Stimulated activated CD8-positive, alpha-beta memory T cell treated with anti-CD3 and anti-CD28 coated beads, Interleukin-12 subunit alpha, Interleukin-12 subunit beta, amount 100 ng/mL, for 4 hours (primary cell): ENCODE measurements at places on chromosomes 12 and 14.

DNA sequence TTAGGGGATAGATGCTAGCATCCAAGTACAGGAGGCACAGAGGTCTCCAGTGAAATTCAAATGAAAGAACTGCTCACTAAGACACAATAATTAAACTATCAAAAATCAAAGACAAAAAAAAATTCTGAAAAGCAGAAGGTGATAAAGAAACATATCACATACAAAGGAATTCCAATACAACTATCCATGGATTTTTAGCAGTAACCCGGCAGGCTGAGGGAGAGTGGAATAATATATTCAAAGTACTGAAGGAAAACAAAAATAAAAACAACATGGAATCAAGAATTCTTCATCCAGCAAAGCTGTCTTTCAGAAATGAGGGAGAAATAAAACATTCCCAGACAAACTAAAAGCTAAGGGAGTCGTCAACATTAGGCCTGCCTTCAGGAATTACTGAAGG lies 31.9 kb downstream of the A2M start:
- DNase-seq: no peak

- no peak for DNase-seq
Observed at GRCh38 chr12:6452245-6452943, 552 bp downstream of the TAPBPL start.

GRCh38 chr12:103901518-103902173 lies 28.6 kb upstream of the HSP90B1 start:
- no peak for DNase-seq

- no peak for DNase-seq
Observed at GRCh38 chr12:41917938-41918341, 226.7 kb downstream of the GXYLT1 start.

DNA sequence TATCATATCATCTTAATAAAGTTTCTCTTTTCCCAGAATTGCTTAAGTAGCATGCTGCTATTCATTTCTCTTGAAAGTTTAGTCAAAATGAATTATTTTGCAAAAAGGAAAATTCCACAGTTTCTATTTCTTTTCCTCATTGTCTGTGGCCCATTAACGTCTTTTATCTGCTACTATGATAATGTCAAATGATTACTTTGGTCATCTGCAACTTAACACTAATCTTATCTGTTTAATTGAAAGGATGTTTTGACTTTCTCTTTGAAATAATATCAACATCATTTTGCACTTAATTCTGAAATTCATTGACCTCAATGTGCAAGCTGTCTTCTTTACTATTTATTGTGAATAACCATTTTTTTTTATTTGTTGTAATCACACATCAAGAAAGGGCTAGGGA lies 146.5 kb upstream of the SLCO1C1 start:
- no peak for DNase-seq

DNA sequence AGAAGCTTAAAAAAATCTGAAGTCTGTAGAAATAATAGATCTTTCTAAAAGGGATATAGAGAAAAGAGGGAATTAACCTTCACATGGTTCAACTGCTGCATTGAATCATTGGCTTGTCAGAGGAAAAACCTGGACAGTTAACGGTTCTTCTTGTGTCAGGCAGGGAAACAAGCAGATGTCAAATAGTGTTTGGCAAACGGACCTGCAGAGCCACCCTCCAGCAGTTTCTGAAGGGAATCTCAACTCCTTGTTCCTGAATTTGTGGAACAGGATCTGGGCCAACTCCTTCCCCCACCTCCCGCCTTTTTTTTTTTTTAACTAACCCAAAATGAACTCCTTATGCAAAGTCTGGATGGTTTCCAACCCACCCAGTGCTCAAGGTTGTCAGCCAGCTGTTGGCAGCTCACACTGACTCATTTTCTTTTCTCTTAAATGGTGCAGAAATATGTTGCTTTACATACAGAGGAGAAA lies 187.3 kb downstream of the CAND1 start:
- DNase-seq: no peak

- no peak for DNase-seq
Observed at GRCh38 chr14:32384464-32384863, 55.4 kb downstream of the AKAP6 start.

GRCh38 chr12:68951652-68952051 lies 18.7 kb upstream of the CPM start:
- no peak for DNase-seq

DNA sequence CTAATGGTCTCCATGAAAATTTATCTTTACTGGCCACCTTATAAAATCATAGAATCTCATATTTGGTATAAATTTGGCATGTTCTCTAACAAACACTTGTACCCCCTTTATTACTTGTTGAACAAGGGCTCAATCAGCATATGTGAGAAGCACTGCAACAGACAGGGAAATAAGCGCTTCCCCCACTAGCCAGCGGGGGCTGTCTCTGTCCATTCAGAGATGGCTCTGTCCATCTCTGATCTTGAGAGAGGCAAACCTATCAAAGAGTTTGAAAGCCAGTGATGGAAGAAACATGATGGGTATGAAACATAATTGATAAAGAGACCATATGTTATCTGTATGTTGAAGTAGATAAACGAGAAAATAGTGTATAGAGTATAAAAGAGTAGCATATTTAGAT lies 326.8 kb downstream of the PDZRN4 start:
- no peak for DNase-seq

GRCh38 chr12:113361574-113362370 lies 3.4 kb downstream of the PLBD2 start:
- no peak for DNase-seq

GRCh38 chr12:51196547-51196946 lies 21.3 kb downstream of the POU6F1 start:
- no peak for DNase-seq

DNA sequence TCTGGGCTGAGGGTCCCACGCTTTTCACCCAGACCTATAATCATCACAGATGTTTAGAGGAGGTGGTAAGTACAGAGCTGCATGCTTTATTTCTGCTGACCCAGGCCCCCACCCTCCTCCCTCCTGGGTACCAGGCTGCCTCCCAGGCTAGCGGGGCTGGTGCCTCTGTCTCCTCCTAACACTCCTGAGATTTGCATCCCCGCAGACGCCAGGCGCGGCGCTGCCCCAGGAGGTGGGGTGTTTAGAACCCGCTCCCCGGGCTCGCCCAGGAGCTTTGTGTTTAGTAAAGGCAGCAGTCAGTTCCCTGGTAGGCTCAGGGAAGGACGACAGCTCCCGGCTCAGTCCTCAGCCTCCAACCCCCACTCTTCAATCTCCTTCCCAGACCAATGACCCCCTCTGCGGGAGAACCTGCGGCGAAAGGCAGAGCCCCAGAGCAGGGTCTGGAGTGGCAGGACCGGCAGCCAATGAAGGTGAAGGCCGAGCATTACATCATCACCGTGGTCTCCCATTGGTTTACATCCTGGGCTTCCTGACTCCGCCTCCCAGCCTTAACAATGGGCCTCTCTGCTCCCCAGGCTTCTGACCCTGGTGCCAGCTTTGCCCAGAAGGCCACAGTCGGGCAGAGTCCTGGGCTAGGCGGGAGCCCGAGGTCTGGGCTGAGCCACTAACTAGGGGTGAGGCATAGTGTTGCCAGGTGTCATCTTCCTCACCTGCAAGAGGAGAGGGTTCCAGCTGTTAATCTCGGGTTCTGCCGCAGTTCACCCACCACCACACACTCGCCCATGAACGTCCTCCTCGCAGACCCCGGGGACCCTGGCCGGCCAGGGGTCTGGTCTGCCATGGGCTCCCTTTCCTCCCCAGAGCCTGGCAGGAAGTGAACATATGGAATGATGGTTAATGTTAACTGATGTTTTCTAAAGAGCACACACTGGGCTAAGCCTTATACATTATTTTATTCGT lies 57.5 kb downstream of the CALM1 start:
- no peak for DNase-seq

GRCh38 chr14:64645220-64645892 lies 58.9 kb upstream of the PLEKHG3 start:
- DNase-seq: no peak

GRCh38 chr14:92549105-92549858 lies 35.7 kb downstream of the RIN3 start:
- no peak for DNase-seq

DNA sequence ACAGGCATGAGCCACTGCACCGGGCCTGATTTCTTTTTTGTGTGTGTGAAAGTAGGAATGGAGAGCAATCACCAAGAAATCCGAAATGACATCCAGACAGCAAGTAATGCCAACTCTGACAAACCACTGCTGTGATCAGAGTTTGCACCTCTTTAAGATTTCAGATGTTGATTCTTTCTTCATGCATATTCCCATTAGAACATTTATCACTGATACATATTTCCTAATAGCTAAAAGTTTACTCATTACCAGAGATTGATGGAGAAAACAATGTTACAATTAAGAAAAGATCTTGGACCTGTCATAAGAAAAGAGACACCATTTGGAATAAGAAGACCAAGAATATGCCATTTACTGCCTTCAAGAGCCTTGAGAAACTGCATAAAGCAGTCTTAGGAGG lies 217.0 kb upstream of the MGAT4C start:
- no peak for DNase-seq

GRCh38 chr14:70646705-70647104 lies 5.0 kb downstream of the TTC9 start:
- no peak for DNase-seq

DNA sequence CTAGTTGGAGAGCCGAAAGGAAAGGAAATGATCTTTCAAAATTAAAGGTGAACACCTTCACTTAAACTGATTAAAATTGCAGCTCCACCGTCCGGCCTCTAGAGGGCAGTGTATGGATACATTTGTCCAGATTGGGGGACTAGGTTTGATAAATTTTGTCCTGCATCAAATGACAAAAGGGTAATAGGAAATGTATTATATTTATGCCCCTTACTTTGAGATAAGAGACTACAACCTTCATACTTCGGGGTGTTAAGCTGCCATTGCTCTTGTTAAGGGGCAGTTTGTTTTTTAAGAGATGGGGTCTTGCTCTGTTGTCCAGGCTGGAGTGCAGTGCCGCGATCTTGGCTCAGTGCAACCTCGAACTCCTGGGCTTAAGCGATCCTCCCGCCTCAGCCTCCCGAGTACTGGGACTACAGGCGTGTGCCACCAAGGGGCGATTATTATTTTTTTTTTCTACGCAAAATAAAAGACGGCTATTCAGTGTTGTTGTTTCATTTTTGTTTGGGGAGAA lies 818 bp upstream of the SUOX start:
- peak; percentile 28 for DNase-seq

- no peak for DNase-seq
Observed at GRCh38 chr14:88999137-88999536, 174.7 kb downstream of the TTC8 start.

DNA sequence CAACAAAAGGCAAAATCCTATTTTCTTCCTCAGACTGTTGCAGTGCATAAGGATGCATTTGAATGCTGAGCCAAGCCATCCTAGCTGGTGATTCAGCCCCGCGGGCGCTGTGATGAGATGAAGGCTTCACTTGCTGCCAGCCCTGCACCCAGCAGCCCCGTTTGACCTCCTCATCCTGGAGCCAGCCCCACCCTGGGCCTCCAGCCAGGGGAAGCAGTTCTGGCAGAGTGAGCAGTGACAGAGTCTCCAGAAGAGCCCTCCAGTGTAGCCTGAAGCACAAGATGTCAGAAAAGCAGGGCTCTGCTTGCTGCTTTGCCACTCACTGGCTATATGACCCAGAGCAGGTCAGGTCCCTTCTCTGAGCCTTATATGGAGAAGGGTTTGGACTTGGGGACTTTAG lies 96.2 kb upstream of the HSPB8 start:
- no peak for DNase-seq

GRCh38 chr12:13278249-13278787 lies 81.8 kb downstream of the EMP1 start:
- peak; percentile 25 for DNase-seq

DNA sequence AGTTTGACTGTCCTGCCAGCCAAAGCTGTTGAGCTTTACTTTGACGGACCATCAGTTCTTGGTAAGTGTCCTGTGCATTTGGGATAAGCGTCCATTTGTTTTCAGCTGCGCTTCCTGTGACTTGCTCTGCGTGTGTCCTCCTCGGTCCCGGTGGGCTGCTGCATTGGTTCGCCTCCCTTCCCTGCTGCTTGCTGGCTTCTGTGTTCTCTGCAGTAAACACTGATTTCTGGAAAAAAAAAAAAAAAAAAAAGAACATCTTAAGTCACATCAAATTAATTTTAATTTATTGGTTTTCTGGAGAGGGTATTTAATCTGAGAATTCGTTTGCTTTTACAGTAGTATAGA lies 264.1 kb downstream of the SEC23A start:
- DNase-seq: no peak

DNA sequence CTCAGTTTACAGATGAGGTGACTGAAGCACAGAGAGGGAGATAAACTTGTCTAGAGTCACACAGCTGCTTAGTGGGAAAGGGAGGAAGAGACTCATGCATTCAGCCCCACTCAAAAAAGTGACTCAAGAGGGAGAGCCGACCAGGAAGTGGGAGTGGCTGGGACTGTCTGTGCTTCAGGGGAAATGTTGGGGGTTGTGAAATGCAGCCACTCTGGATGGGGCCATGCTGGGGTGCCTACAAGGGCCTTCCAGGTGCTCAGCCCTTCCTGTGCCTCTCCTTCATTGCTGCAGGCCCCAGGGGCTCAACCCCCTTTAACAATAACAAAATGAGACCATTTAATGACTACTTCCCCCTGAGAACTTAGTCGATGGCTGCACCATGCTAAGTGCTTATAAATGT lies 41.8 kb downstream of the CACNA1C start:
- DNase-seq: no peak

DNA sequence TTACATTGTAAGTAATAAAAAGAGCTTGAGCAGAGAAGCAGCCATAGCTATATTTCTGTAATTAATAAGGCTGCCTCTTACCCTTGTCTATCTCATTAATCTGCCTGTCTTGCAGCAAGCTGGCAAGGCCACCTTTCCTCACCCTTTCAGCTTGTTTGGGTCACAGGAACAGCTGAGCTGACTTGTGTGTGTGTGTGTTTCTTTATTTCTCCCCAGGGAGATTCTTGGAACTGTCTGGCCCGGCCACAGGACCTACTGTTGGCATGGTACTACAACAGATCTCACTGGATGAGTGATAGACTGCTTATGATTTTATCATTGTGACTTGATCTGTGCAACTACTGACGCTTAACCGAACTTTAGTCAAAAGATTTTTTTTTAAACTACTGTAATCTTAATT lies 213.7 kb downstream of the SLC2A13 start:
- no peak for DNase-seq

- DNase-seq: no peak
Observed at GRCh38 chr12:27428466-27428865, 18.1 kb upstream of the SMCO2 start.

DNA sequence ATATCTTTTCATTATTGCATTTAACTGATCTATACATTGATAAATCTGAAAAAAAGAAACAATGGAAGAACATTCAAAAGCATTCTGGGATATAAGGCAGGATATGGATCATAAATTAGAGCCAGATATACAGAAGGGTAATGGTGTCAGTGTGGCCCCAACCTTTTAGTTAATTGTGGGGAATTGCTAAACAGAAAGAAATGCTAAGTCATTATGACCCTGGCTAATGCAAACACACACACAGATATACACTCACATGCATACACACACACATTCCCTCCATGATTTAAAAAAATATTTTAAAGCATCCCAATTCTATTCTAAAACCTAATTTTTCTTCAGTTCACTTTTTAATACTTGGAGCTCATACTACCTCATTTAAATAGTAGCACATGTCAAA lies 404.5 kb downstream of the BCAT1 start:
- DNase-seq: no peak
